SHP77 treated with DMSO at 0.1 percent for 48 hours (cell line): ENCODE measurements at places on chromosomes 4 and X.

- DNase-seq, result no peak
Measured at GRCh38 chr4:56746639-56747038, 65.5 kb upstream of the HOPX start.

DNA sequence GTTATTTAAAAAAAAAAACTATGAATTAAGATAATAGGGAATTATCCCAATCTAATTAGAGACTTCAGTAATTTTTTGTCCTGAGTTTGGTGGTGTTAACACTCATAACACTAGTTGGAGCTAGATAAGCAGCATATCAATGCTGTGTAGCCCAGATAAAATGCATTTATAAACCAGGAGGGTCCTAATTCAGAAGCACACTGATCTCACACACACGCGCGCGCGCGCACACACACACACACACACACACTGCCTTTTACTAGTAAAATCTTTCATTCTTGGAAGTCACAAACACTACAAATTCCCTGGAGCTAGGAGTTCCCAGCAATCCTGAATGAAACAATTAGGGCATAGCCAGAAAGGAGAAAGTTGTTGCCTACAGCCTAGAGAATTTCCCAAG is 3.2 kb downstream of the UNC5C start:
- DNase-seq, result no peak

- DNase-seq, result no peak
Measured at GRCh38 chr4:52201715-52202114, 150.6 kb downstream of the SPATA18 start.

DNA sequence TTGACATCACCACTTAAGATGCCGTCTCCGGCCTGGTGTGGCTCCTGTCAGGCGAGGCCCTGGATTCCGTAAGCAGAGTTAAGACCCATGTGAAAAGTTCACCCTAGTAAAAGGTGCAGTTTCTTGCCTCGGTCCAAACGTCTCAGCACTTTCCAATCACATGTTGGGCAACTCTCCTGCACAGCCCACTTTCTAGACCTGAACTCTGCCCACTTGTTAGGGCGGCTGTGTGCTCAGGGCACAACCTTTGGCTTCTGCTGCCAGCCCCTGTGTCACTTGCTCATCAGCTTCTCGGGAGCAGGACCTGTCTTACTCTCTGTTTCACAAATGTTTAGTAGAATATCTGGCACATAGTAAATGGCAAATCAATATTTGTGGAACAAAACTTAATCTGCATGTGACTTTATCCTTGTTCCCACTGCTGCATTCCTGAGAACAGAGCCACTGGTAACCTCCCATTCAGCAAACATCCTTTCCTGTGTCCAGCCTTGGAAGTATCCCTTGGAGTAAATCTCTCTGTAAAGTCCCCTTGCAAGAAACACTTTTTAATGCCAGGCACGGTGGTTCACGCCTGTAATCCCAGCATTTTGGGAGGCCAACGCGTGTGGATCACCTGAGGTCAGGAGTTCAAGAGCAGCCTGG is 38.7 kb upstream of the SH3RF1 start:
- DNase-seq, result no peak

DNA sequence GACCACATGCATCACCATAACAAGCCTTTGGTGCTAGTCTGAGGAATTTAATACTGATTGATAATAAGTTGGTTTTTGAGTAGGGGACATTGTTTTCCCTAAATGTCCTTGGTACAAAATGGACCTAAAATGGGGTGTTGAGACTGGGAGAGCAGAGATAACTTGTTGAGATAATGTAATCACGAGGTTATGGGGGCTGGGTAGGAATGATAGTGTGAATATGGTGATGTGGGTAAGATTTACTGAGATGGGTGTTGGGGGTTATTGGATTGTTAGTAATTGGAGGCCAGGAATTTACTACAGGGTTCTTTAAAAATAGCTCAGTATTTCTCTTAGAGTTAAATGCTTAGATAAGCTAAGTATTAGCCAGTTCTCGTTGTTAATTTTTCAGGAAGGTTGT is 3.9 kb downstream of the BMP2K start:
- DNase-seq, result no peak

DNA sequence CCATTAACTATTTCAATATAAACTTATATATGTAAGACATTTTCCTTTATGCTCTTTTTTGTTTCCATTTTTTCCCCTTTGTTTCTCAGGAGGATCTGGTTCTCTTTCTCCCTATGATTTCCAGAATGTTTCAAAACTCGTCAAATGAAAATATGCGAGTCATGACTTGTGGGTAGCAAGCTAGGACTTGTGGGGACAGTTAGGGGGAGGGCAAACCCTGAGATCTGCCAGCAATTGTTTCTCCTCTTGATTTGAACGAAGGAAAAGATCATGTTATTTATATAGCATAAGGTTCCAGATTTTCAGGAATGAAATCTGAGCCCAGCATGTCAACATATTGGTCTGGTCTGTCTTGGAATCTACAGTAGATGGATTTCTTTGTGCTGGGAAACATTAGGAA is 28.9 kb upstream of the GPC4 start:
- DNase-seq, result no peak

- DNase-seq, result no peak
Measured at GRCh38 chrX:118250445-118250844, 95.5 kb upstream of the WDR44 start.

DNA sequence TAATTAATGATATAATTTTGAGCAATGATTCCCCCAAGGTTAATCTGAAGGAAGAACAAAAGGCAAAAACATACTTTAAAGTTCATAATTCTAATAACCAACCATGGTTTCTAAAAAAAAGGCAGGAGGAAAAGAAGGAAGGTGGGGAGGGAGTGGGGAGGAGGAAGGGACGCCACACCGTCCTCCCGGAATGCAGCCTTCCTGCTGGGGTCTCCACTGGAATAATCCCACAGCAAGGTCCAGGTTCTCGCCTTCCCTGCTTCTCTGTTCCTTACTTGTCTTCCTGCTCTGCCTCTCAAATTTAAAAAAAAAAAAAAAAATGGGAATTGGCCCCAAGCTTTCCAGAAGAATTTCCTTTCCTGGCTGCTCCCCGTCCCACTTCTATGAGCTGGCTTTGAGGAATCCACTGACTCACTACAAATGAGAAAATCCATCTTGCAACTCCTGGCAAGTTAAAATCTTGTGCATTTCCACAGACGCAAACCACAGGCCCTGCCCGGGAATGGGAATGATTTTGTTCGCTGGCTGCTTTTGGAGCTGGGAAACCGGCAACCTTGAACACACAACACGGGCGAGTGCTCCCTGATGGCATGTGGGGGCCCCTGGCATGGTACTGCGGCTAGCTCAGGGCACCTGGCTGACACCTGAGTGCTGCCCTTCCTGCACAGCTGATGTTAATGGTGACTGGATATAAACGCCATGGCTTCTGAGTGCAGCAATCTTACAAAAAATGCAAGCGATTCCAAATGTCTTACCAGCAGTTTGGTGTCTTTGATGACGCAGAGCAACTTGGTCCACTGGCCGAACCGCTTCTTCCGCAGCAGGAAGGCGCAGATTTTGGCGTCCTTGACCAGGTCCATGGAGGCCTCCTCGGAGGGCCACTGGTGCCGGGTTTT is 97.0 kb downstream of the AFAP1 start:
- no peak for DNase-seq

DNA sequence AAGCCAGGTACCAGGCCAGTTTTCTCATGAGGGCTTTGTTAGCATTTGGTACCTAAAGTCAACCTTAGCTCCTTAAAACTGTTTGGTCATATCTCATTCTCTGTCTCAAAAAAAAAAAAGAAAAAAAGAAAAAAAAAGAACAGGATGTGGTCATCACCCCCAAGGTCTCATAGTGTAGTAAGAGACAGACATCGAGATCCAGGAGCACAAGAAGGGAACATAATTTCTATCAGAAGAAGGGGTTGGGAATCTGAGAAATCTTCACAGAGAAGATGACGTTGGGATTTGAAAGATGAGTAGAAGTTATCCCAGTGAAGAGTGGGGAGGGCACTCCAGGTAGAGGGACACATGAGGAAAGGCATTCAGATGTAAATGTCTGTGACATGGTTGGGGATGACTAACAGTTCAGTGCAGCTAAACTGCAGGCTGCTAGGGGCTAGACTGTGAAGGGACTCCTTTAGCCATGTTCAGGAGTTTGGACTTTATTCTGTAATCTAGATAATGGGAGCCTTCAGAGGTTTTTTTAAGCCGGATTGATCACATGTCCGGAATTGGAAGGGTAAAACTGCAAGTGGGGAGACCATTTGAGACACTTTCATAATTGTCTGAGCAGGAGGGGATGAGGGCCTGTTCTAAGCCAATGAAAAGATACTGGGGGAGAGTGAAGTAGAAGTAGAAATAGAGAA is 26.9 kb upstream of the GJB1 start:
- DNase-seq, result no peak

GRCh38 chr4:124325690-124326089 is 386.8 kb downstream of the ANKRD50 start:
- DNase-seq, result no peak

DNA sequence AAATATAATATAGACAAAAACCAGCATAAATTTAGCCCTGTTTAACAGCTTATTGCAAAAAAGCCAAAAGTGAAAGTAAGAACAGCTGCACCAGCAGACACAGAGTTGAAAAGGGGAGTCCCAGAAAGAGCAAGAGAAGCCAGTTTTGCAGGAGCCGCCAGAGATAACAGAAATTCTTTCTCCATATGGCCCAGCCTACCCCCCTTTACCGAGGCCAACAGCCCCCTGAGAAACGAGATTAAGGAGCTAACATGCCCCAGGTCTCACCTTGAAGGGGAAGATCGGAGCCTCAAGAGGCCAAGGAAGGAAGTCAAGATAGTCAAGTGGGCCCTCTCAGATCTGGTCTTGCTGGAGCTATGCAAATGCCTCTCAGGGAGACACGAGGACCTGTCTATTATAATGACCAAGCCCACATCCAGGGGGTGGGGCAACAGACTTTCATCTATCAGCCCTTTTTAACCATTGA is 4.8 kb downstream of the ACOX3 start:
- no peak for DNase-seq

DNA sequence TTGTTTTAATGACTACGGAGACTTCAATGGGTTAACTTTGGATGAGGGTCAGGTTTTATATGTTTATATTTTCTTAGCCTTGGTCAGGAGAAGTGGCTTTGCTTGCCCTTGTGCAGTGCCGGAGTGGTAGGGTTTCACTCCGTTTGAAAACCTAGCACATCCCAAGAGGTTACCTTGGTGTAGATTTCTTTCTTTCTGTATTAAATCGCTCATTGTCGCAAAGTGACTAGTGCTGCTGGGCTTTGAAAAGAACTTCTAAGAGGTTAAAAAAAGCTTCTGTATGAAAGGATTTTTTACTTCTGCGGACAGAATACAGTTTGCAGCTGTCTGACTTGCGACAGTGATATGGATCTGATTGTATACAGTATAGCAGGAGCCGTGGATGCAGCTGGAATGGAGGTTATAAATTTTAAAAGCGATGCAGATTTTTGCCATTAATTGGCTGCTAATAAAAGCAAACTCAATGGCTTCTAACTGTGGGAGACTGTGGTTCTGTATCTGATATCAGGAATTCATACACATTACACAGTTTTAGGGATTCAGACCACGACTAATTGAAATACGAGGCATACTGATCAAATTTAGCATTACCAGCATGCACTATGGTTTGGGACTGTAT is 340.9 kb upstream of the PITX2 start:
- DNase-seq, result no peak

DNA sequence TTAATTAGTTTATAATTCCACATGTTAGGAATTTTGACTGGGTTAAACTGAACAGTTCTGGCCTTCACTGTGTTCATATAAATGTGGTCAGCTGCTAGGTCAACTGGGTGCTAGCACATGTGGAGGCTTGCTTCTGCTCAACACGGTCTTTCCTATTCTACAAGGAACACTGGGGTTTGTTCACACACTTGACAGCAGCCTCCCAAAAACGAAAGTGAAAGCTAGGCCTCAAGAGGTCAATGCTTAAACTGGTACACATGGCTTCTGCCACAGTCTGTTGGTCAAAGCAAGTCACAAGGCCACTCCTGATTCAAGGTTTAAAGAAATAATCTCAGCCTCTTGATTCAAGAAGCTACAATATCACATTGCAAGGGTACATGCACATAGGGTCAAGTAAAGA is 126.5 kb downstream of the QDPR start:
- DNase-seq, result no peak

- no peak for DNase-seq
Measured at GRCh38 chr4:122522944-122523343, 66.4 kb upstream of the IL2 start.

DNA sequence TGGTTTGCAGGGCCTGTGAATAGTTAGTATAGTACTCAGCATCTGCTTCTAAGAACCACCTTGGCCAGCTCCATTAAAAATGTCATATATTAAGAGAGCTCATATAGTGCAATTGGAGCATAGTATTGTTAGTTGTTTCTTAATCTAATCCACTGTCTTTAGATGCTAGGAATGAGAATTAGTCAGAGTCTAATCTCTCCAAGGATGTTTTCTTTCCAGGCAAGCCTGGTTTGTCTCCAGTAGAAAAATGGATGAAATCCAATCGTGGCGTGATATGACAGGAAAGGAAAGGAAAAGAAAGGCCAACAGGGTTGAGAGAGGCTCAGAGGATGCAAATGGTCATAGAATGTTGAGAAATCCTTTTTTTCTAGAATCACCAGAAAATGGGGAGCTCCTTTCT is 15.0 kb upstream of the TMEM164 start:
- DNase-seq, result no peak

- no peak for DNase-seq
Measured at GRCh38 chr4:86386817-86387415, 27.1 kb upstream of the MAPK10 start.

GRCh38 chr4:71453531-71453930 is 114.7 kb downstream of the SLC4A4 start:
- no peak for DNase-seq

DNA sequence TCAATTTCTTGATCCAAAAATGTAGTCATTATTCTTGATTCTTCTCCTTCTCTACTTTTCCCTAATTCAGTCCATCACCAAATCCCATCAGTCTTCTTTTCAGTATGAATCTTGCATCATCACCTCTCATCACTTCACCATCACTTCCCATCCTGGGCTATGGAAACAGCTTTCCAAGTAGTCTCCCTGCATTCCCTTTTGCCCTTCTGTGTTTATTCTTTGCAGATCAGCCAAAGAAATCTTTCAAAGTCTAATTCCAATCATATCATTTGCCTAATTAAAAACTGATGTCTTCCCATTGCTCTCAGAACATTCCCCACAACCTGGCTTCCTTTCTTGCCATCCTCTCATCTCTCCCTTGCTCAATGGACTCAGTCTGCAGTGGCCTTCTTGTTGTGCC is 201.7 kb upstream of the ADAMTS3 start:
- no peak for DNase-seq

DNA sequence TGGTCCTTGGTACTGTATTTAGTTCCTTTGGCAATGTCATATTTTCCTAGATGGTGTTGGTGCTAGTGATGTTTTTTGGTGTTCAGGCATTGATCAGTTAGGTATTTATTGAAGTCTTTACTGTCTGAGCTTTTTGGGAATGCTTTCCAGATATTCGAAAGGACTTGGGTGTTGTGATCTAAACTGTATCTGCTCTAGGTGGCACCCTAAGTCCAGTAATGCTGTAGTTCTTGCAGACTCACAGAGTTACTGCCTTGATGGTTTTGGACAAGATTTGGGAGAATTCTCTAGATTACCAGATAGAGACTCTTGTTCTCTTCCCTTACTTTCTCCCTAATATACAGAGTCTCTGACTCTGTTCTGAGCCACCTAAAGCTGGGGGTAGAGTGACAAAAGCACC is 513.6 kb upstream of the PITX2 start:
- DNase-seq, result no peak

- DNase-seq, result no peak
Measured at GRCh38 chrX:30904632-30905031, 15.6 kb upstream of the TAB3 start.

GRCh38 chrX:102959471-102959870 is 22.4 kb downstream of the RAB40AL start:
- no peak for DNase-seq
